ENCODE measurements at places on chromosomes 16 and 17. TPM values are rescaled to one million over a fixed set of nuclear protein-coding genes. Genes with fewer than 3 reads are reported as not detected.

The GCGR gene
- not detected for total RNA-seq

DNA sequence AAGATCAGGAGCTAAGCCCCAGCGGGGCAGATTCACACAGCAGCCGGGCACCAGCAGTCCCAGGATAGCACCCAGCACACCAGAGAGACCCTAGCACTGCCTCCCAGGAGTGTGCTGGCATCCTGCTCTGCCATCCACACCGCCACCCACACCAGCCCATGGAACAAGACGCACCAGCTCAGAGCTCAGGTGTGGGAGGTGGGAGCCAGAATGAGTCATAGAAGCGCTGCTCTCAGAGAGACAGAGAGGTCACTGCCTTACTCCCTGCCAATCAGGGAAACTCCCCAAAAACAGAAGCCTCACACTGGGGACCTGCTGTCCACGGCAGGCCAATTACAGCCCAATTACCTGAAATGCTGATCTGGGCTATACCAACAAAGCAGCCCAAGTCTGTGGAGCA is 64.9 kb downstream of the CDYL2 start:
- no peak for DNase-seq

The AIPL1 gene
- total RNA-seq, result not detected

DNA sequence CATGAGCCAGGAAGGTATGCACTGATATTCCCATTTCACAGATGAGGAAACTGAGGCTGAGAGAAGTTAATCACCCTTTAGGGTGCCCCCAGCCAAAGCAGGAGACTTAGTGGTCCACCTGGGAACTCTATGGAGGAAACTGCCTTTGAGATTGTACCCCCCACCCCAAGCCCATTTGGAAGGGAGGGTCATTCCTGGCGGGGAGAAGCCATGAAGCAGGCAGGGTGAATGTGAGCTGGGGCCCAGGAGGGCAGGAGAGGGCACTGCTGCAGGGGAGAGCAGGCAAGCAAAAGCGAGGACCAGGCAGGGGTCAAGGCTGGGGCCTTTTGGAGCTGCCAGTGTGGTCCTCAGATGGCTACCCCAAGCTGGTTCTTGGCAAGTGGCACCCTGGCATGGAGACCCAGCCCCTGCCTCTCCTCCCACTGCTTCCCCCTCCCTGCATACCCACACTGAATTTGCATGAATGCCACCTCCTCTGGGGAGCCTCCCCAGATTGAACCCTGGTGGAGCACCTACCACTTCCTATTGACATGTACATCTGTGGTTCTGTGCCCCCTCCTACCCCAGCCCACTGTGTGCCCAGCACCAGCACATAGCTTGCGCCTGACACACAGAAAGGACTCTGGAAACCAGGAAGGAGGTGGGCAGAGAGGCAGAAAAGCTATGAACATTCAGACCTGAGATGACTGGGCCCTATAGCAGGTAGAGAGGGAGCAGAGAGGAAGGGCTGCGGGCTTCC is 965 bp upstream of the TMC6 start:
- DNase-seq, result no peak

DNA sequence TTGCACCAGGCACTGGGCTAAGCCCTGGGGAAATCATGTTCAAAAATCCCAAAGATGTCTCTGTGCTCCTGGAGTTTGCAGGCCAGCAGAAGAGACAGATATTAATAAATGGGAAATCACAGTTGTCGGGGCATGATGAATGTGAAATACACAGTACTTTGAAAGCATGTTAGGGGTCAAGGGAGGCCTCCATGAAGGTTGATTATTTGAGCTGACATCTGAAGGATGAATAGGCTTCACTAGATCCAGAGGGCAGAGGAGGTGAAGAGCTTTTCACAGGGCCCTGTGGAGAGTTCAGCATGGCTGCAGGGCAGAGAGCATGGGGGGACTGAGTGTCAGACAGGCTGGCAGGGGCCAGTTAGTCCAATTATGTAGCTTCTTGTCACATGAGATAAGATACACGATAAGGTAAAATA is 2.6 kb downstream of the ANKRD40CL start:
- no peak for DNase-seq

DNA sequence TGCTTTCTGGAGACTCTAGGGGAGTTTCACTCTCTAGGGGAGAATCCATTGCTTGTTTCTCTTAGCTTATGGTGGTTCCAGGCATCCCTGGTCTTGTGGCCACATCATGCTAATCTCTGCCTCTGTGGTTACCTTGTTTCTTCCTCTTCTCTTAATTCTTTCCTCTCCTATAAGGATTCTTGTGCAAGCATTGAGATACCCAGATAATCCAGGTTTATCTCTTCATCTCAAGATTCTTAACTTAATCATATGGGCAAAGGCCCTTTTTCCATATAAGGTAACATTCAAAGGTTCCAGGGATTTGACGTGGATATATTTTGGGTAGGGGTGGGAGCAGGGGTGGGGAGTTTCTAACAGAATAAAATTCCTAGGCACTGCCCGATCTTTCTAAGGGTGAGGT is 32.6 kb downstream of the FAM20A start:
- DNase-seq, result no peak

The DHX58 gene
- 4.6 TPM for total RNA-seq

- no peak for DNase-seq
Observed at GRCh38 chr16:10408824-10409381, 23.0 kb downstream of the ATF7IP2 start.

DNA sequence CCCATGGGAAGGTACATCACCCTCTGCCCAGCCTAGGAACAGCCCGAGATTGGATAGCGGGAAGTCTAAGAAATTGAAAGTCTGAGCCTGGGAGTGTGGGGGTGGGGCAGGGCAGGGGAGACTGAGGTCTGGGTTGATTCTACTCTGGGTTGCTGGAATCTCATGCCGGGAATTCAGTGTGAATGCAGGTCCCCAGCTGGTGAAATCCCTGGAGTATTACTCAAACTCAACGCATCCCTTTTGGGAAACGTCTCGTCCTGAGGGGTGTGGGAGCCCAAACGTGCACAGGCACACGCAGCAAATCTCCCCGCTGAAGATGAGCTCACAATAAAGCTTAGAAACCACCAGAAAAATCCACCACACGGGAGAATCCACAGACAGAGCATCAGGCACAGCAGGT is 55.4 kb downstream of the SOCS1 start:
- DNase-seq, result no peak

The CCL8 gene
- total RNA-seq, result not detected

The TBX2 gene
- total RNA-seq, result 2.2 TPM

The STX1B gene
- total RNA-seq, result 0.58 TPM

GRCh38 chr17:48570325-48571023 is 7.7 kb downstream of the HOXB4 start:
- no peak for DNase-seq

The MPP3 gene
- 10.8 TPM for total RNA-seq

DNA sequence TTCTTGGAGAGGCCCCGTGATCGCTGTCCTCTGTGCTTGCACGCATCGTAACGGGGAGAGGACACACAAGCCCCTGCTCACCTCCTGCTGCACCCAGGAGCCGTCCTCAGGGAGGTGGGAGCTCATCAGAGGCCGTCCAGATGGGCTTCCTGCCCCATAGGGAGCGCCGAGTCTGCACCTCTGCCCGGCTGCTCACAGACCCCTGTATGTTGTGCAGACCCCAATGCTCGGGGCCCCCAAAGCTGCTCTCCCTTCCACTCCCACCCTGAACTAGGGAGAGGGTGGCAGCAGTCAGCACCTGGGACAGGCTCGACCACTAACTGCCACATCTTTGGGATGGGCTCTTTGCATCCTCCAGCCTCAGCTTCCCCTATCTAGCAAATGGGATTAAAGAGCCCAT is 4.4 kb upstream of the ZNF469 start:
- DNase-seq, result no peak

DNA sequence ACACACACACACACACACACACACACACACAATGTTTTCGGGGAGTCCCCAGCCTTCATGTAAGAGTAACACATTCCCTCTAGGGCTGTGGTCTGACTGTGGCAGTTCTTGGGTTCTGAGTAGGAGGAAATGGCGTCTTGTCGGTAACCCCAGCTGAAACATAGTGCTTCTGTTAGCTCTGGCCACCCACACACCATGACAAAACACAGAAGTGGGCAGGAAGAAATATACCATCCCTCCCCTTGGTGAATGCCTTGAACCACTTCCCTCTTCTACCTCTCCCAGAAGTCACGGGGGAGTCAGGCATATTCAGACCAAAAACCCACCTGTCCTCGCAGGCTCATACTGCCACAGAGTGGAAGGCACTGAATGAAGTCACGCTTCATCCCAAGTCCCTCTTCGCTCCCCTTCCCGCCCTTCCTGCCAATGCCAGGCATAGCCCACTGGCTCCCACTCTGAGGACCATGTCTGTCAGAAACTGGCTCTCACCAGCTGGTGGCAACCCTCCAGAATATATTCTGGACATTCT is 11.5 kb downstream of the SLC35B1 start:
- no peak for DNase-seq

- peak; percentile 51 for DNase-seq
Observed at GRCh38 chr17:48127371-48128051, 19.9 kb downstream of the SNX11 start.
